ENCODE measurements at places on chromosomes 7 and 10.

- DNase-seq = no peak
Observed at GRCh38 chr7:98681951-98682350, 64.9 kb downstream of the NPTX2 start.

GRCh38 chr7:73354821-73355220 is 26.9 kb downstream of the FKBP6 start:
- DNase-seq = no peak

- no peak for DNase-seq
Observed at GRCh38 chr7:117489911-117490310, 10.1 kb downstream of the CFTR start.

DNA sequence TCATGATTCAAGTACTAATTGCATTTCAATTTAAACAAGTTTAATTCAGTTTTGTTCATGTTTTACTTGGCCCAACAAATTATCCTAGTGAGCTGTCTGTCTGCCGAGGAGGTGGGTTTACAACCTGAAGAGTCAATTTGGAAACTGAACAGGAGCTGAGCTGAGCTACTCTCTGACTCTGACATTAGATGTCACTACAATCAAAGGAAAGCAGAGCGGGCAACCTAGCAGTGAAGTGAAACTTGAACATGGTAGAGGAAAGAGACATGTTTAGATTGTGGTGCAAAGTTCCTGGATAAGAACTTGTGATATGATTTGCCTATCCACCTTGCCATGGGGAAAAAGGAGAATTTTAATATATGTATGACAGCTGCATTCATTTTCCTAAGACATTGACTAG is 9.6 kb upstream of the AGR3 start:
- DNase-seq = peak; percentile 43

DNA sequence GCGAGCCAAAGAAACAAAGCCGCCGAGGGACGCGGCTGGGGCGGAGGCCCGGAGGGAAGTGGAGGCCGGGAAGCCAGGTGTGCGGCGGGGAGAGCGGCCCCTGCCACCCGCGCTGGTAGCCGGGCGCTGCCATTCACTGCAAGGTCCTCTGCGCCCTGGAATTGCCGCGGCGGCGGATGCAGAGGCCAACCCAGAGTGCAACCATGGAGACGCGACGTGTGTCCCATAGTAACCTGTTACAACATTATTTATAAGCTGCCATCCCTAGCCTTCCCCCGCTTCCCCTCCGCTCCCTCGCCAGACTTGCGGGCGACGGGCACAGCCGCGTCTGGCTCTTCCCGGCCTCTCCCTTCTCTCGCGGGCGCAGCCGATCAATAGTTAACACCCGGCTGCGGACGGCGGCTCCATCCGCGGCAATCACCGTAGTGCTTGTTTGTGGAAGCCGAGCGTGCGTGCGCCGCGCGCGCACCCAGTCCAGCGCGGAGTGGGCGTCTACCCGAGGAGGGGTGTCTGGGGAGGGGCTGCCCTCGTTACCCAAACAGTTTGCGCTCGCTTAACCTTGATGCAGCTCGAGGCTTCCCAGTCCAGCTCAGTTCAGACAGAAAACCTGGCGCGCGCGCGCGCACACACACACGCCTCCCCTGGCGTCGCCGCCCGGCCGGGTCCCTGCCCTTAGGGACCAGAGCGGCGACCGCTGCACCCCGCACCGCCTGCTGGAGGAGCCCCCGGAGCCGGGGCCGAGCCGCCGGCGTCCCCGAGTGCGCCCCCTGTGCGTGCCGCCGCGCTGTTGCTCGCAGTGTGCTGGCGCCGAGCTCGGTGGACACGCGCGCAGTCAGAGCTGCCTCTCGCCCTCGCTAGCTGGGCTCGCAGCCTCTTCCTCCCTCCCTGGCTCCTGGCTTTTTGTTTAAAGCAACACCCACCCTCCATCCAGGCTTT is 165.4 kb upstream of the DPP6 start:
- DNase-seq = no peak

- DNase-seq = no peak
Observed at GRCh38 chr10:70169649-70170364, 507 bp downstream of the SAR1A start.
